ENCODE measurements at places on chromosomes 6 and 20.

- DNase-seq = no peak
Observed at GRCh38 chr6:14655201-14656061, 537.9 kb downstream of the CD83 start.

GRCh38 chr6:113847447-113847846, 9.7 kb upstream of the MARCKS start:
- no peak for DNase-seq

DNA sequence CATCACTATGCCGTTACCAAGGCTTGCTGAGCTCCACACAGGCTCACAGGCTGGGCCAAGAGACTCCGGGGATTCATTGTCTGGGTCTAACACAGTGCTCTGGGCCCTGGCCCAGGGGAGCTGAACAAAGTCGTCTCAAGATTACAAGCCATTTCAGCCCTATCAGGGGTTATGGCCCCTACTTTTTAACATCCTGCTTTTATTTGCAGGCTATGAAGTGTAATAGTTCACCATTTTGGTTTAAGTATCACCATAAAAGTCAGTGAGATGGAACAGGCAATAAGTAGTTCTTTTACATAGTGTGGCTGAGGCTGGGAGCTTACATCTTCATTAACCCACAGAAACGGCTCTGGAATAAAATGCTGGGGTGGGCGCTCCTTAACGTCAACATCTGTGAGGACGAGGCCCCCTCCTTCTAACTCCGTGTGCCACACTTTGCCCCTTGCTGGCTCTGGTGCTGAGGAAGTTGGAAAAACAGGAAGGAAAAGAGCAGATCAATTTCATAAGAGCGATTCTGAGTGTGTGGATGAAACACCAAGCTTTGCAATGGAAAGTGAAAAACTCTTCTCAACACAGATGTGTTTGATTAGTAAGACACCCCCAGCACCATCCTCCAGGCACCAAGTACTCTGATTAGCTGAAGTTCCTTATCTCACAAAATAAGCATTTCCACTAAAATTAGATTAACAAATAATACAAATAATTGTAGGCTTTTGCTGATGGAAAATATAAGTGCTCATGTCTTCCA, 447.3 kb downstream of the MAFB start:
- DNase-seq = no peak

DNA sequence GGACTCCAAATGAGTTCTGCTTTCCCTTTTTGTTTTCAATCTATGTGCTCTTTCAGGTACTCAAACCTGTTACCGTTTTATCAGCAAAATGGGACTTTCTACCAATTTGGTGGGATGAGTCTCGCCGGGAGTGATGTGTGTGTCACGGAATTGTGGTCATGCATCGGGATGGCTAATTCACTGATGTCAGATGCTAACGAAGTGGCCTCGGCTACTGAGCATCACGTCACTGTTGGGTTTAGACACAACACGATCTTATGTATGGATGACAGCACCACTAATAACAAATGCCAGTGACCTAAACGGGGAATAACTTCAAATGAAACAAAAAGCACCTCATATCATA, 1.6 kb upstream of the PCK1 start:
- no peak for DNase-seq

- DNase-seq = no peak
Observed at GRCh38 chr6:151592449-151593159, 98.8 kb downstream of the CCDC170 start.

DNA sequence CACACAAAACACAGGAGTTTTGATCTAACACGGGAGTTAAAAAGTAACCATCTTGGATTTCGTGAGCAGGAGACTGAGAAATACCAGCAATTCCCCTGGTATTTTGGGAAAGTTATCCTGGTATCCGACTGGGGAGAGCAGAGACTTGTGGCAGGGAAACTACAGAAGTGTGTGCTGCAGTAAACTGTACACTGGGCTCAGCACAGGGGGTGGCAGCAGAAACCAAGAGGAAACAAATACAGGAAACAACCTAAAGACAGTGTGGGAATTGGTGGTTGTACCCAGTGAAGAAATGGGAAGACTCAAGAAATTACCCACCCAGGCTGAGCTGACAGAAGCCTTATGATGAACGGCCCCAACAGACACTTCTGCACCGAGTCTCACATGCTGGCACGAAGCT, 109.8 kb downstream of the CHD6 start:
- no peak for DNase-seq

DNA sequence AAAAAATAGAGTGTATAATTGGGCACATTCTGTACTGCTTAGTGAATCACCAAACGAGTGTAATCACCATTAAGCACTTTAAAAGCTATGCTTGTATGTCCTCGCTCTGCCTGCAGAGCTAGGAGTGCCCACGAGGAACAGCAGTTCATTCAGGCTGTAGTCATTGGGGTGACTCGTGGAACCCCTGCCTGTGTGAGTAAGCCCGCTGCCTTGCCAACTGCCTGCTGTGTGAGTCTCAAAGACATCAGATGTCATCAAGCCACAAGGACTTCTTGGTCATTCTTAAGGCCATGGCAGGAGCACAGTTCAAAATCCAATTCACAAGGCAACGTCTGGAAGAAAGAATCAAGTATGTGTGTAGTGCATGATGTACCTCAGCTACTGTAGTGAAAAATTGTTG, 60.4 kb downstream of the FOXO3 start:
- no peak for DNase-seq

DNA sequence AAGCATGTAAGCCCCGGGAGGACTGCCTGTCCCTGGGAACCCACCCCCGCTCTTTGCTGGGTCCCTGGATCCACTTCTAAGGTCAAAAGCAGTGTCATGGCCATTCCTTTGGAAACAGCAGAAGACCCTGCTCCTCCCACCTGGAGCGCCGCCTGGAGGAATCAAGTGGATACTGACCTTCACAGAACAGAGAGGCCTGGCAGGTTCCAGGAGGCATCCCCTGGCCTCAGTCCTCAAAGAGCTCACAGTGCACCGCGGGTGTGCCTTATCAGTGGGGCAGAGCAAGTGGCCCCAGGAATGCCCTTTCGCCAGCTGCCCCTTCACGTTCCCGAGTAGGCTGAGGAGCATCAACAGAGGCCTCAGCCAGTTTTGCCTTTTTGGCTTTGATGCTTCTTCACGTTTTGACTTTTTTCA, 11.1 kb upstream of the SLC4A11 start:
- DNase-seq = peak; percentile 27

- DNase-seq = no peak
Observed at GRCh38 chr6:159086033-159086618, 41.3 kb upstream of the TAGAP start.

GRCh38 chr6:139029470-139030227, 1.1 kb downstream of the ABRACL start:
- DNase-seq = peak; percentile 69

DNA sequence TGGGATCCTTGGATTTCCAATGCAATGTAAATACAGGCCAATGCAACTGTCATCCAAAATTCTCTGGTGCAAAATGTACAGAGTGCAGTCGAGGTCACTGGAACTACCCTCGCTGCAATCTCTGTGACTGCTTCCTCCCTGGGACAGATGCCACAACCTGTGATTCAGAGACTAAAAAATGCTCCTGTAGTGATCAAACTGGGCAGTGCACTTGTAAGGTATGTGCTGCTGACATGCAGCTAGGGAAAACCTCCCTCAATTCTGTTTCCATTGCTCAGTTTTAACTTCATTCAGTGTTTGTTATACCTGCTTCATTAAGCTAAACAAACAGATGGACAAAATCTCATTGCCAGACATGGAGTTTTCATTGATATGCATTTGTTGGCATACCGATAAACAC, 397.1 kb downstream of the ARHGAP18 start:
- no peak for DNase-seq

- no peak for DNase-seq
Observed at GRCh38 chr6:94362061-94362864, 942.9 kb upstream of the EPHA7 start.

DNA sequence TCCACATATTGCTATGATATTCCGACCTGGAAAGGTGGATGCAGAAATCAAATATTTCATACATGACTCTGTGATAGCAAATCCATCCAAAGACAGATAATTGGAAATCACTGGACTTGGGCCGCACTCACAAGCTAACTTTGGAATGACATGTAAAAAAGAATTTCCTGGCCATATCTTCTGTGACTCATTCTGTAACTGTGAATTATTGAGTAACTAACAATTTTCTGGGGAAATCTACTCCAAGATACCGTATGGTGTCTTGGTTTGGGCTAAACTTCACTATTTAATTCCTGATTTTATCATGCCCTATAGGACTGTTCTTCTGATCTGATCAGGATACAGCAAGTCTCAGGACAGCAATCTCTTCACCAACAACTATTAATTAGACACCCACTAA, 92.7 kb upstream of the LY86 start:
- DNase-seq = no peak

Measured in GM12865 (cell line).